ENCODE measurements at places on chromosomes 3 and 15.

- DNase-seq = no peak
These were observed 24.8 kb downstream of the TPM1 start for GRCh38 chr15:63067306-63067705.

DNA sequence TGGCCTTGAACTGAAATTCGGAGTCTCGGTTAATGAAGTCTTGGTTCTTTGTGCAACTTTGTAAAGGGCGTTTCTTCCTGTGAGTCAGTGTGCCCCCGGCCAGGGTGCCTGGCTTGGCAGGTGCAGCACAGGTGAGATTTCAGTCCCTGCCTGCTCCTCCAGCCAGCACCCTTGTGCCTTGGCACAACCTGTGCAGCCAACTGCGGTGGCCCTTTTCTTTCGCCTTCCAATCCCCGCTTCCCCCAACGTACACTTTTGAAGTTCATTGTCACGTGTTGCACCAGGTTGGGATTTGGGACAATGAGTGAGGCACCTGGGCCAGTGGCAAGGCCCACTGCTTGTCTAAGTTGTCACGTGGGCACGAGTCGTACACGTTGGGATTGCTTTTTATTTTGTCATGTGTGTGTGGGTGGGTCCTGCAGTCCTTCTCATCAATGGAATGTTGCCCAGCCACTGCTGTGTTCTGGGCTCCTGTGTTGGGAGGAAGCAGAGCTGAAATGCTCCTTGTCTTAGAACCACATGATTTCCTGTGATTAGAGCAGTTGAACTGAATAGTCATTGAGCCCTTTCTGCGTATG lies 242.9 kb upstream of the BHLHE40 start:
- DNase-seq = peak; percentile 18

DNA sequence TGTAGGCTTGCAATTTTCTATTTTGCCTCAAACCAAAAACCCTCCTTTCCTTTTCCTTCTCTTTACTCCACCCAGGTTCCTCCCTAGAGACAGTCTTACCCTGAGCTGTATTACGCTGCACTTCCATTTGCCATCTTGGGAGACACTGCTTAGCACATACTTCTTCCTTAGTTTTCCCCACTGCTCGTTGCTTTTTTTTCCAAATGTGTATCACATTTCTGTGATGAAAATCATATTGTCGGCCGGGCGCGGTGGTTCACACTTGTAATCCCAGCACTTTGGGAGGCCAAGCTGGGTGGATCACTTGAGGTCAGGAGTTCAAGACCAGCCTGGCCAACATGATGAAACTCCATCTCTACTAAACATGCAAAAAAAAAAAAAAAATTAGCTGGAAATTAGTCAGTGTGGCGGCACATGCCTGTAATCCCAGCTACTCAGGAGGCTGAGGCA lies 29.5 kb downstream of the POPDC2 start:
- no peak for DNase-seq

DNA sequence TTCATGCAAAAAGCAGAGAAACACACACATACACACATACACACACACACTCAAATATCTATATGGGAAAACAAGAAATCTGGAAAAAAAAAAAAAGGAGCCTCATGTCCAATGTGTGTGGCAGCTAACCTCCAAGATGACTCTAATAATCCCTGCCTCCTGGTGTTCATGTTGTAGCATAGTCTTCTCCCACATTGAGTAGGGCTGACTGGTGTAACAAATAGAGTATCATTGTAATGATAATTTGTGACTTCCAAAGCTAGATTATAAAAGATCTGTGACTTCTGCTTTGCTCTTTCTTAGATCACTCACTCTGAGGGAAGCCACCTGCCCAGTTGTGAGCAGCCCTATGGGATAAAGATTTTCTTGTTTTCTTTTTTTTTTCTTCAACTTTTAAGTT lies 130.9 kb upstream of the TNIK start:
- no peak for DNase-seq

DNA sequence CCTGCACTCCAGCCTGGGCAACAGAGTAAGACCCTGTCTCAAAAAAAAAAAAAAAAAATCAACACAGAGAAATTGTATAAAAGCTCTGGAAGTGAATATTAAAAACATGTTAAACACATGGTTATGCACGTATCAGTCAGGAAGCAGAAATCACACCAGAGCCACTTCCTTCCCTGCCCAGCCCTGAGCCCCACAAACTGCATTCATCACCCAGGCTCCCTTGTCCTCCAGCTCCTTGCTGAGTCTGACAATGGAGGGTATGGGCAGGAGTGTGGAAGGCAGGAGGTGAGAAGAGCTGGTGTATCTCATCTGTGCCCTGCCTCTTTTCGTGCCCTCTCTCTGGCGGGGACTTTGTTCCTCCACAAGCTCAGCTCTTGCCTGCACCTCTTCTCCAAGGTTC lies 12.1 kb upstream of the LOXL1 start:
- no peak for DNase-seq

- DNase-seq = no peak
These were observed 22.1 kb upstream of the CDIN1 start for GRCh38 chr15:36557364-36557763.

- no peak for DNase-seq
These were observed 15.6 kb upstream of the DAG1 start for GRCh38 chr3:49454458-49454857.

GRCh38 chr15:78630886-78631633 lies 9.9 kb downstream of the CHRNB4 start:
- DNase-seq = no peak

GRCh38 chr15:57728436-57728835 lies 21.9 kb downstream of the POLR2M start:
- no peak for DNase-seq

- no peak for DNase-seq
These were observed 26.4 kb upstream of the MYZAP start for GRCh38 chr15:57565311-57565710.

DNA sequence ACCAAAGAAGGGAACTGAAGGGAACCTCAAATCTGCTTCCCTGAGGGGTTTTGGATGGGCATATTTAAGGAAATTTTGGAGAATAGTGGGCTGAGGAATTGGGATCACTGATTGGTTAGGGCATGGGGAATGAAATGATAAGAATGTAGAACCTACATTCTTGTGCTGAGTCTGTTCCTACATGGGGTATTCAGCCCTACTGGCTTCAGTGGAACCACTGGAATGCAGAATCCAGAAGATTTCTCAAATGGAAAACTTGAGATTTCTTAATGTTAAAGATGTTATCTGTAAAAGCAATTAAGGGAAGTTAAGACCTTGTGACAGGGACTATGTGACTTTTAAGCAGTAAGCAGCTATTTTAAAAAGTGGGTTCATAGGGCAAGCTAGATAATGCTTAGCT lies 1062.4 kb downstream of the AGBL1 start:
- DNase-seq = no peak

- no peak for DNase-seq
These were observed 463.1 kb downstream of the FHIT start for GRCh38 chr3:60788185-60788584.

- no peak for DNase-seq
These were observed 72.1 kb downstream of the ANO10 start for GRCh38 chr3:43549626-43550290.

GRCh38 chr3:171815973-171816595 lies 5.8 kb upstream of the PLD1 start:
- no peak for DNase-seq

GRCh38 chr3:190178779-190179178 lies 58.1 kb upstream of the P3H2 start:
- DNase-seq = no peak

DNA sequence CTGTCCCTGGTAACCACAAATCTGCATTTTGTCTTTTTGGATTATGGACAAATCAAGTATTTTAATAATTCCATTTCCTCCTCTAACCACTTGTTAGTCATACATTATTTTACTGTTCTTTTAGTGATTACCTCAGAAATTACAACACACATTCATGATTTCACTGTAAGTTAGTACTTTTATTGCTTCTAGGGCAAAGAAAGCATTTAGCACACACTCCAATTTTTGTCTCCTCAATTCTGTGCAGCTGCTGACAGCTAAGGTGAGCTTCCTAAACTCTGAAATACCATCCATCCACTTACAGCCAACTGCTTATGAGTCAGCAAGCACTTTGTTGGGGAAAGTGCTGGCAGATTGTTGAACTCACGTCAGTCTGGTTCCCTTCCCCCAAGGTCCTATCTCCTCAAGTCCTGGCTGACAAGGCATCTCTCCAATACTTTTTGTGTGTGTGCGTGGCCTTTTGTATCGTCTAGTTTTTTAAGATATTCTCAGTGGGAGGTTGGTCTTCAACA lies 49.4 kb upstream of the TNFAIP8L3 start:
- DNase-seq = peak; percentile 58

DNA sequence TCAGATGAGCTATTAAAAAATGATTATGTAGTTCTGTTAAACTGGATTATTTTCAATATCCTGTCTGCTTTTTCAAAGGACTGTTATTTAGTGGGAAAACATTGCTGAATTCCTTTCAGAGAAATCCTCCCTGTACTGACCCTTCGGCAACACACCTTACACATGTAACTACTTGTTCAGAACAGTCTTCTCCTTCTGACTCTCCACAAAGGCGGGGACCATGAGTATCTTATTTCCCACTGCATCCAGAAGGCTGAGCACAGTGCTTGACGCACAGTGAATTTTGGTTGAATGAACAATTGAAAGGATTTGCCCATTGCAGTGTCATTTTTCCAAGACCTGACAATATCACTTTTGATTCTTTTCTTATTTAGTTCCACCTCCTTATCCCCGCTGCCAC lies 23.1 kb upstream of the CFAP161 start:
- DNase-seq = no peak

GRCh38 chr3:189982321-189982945 lies 138.3 kb downstream of the P3H2 start:
- DNase-seq = no peak
